Activated CD8-positive, alpha-beta T cell treated with anti-CD3 and anti-CD28 coated beads, Interleukin-2, amount 10 ng/mL, durations not matched to agents 7 days and 5 days (primary cell): ENCODE measurements at places on chromosomes 12 and 14. TPM values are rescaled to one million over a fixed set of nuclear protein-coding genes. Genes with fewer than 3 reads are reported as not detected.

ASCL4 gene
- not detected for total RNA-seq

PLCZ1 gene
- not detected for total RNA-seq

DEPDC4 gene
- 2.8 TPM for total RNA-seq

RD3L gene
- not detected for total RNA-seq

DHRS2 gene
- total RNA-seq, result 0.24 TPM

DNAJC22 gene
- 0.29 TPM for total RNA-seq

EML5 gene
- 2.1 TPM for total RNA-seq

HCAR2 gene
- not detected for total RNA-seq

NFE2 gene
- not detected for total RNA-seq

RTL1 gene
- total RNA-seq, result not detected

TMEM52B gene
- not detected for total RNA-seq

SPIC gene
- not detected for total RNA-seq

CMA1 gene
- 0.52 TPM for total RNA-seq

CCDC197 gene
- total RNA-seq, result not detected

AKAP3 gene
- 2.8 TPM for total RNA-seq

TPH2 gene
- total RNA-seq, result not detected

HOXC4 gene
- 1.3 TPM for total RNA-seq

TAS2R42 gene
- not detected for total RNA-seq

FOXG1 gene
- not detected for total RNA-seq

ZFP36L1 gene
- total RNA-seq, result 73.2 TPM

MGP gene
- 0.21 TPM for total RNA-seq

B4GALNT3 gene
- 11.1 TPM for total RNA-seq

KCNMB4 gene
- total RNA-seq, result 0.34 TPM

AQP5 gene
- total RNA-seq, result not detected

SLCO1B1 gene
- total RNA-seq, result not detected
